Heart left ventricle (tissue), 16 donors: ENCODE measurements at places on chromosomes 13 and 19. TPM values are rescaled to one million over a fixed set of nuclear protein-coding genes. Genes with fewer than 3 reads are reported as not detected.

- DNase-seq = peak; percentile 15
Observed at GRCh38 chr19:46617601-46618000, 7.3 kb downstream of the PTGIR start.

DNA sequence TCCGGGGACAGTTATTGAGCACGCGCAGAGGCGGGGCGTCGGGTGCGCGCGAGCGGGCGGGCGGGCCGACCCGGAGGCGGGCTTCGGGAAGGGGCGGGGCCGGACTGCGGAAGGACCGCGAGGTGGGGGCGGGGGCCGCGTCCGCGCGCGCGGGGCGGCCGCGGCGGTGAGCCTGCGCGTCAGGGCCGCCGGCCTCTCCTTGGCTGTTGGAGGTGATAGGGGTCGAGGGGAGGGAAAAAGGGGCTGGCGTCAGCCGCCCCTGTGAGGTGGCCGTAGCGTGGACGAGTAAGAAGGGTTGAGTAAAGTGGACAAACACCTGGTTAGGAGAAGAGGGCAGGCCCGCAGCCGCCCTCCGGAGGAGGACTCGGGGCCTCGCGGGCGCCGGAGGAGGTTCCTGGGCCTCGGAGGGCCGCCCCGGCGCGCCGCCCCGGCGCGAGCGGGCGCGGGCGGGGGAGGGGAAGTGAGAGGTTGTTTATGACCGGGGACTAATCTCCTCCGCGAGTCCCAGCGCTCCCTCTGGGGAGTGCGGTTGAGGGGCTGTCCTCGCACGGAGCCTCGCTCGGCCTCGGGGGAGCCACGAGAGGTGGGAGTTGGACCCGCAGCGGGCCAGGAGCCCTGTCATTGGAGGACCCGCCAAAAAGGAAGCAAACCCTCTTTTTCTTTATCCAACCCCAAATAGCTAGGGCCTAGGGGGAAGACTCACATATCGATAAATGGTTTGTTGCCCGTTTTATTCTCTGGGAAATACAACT is 547 bp upstream of the INTS6 start:
- DNase-seq = peak; percentile 91

GRCh38 chr19:19160461-19161035 is 9.5 kb downstream of the MEF2B start:
- no peak for DNase-seq

GRCh38 chr13:47774671-47774994 is 226.4 kb downstream of the SUCLA2 start:
- no peak for DNase-seq

GRCh38 chr19:4064149-4064495 is 2.6 kb downstream of the ZBTB7A start:
- no peak for DNase-seq

DNA sequence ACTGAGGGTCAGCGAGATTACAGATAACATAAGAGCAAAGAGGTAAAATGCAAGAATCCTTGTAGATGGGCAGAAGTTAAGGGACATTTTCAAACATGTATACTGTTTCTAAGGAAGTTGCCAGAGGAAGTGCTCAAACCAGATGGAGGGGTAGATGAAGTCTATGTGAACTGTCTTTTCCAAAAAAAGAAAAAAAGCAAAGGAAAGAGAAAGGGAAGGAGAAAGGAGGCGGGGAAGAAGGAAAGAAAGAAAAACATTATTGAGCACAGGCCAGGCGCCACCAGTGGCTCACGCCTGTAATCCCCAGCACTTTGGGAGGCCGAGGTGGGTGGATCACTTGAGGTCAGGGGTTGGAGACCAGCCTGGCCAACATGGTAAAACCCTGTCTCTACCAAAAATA is 5.3 kb downstream of the DMAC2 start:
- DNase-seq = peak; percentile 9

DNA sequence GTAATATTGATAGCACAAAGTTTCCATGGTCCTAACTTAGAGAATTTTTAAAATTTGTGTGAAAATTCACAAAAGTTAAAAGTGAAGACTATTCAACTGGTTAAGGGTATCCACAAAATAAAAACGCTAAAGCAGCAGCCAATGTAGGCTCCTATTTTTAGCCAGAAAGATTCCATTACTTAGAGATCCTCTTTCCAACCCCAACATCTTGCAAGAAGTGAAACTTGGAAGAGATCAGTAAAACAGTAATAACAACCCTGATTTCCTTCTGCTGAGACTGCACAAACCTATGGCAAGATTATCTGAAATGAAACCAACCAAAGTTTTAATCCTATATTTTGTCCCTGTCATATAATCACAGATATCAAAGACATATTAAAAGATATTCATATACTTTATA is 8.5 kb downstream of the TBC1D4 start:
- DNase-seq = no peak

DNA sequence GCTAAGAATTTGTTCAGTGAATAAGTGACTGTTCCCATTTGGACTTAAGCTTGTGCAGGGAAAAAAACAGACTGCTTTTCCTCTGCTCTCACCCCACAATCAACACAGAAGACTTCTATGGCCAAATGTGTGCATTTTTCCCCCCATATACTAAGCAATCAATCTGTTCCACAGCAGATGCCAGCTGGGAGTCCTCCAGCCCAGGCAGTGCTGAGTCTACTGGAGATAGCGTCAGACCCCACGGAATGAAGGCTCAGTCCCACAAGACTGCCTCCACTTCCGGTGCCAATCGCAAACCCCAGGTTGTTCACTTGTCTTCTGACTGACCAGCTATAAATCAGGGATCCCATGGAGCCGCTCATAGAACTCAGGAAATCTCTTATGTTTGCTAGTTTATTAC is 69.5 kb upstream of the ANKRD10 start:
- DNase-seq = no peak

GRCh38 chr13:108214441-108215271 is 680 bp downstream of the LIG4 start:
- no peak for DNase-seq

DNA sequence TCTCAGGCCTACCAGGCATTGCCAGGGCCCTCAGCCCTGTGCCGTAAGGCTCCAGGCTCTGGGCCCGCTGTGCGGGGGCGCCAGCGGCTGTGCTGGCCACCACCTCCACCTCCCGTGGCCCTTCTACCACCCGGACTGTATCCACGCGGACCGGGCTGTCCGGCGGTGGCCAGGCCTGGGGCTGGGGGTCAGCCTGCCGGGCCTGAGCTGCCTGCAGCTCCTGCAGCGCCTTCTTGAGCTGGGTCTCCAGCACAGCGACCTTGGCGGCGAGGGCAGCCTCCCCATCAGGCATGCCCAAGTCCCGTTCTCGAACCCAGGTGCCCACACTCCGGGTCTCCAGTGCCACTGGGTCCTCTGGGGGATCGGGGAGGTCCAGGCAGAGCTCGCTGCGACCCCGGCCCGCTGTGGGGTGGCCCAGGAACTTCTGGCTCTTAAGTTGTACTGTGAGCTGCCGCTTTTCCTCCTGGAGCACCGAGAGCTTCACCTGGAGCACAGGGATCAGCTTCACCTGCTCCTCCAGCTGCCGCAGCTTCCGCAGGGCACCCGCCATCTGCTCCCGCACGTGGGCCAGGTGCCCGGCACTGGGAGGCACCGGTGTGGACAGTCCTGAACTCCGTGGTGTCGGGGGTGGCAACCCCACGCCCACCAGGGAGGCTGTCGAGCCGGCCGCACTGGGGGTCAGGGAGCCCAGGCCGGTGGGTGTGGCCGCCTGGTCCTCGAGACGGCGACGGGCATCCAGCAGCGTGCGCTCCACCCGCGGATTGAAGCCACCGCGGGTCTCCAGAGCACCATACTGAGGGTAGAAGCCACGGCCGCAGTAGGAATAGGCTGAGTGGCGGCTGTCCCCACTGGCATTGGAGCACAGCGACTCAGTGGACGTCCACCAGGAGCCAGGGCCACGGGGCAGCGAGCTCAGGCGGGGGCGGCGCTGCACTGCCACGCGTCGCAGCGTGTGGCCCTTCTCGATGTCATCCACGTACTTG is 4.1 kb downstream of the KANK2 start:
- no peak for DNase-seq

DNA sequence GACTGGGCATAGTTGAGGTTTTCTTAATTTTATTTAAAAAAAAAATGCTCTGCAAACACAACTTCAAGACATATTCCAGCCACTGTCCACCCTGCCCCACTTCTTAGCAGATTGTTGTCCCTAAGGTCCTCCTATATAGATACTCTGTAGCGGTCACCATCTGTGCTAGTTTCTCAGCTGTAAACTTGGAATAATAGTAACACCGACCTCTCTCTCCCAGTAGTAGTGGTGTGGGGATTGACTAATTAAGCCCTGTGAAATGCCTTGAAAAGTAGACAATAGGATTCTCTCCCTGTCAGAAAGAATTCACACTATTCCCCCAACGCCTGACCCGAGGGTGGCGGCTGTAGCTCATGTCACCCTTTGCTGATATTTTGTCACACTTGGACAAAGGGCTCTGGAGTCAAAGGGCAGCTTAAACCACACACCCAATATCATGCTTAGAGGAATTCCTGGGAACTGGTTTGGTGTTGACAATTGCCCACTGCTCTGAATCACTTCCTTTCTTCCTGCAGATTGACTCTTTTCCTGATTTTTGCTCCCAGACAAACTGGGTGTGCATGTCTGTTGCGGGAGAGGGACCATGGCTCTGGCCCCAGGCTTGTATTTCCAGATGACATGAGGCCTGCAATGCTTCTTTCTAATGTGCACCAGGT is 9.2 kb upstream of the SERP2 start:
- DNase-seq = no peak

- peak; percentile 64 for DNase-seq
Observed at GRCh38 chr19:50325310-50326100, 3.7 kb downstream of the KCNC3 start.

- no peak for DNase-seq
Observed at GRCh38 chr19:3507371-3508120, 1.4 kb downstream of the FZR1 start.

- no peak for DNase-seq
Observed at GRCh38 chr13:109817591-109818535, 31.5 kb upstream of the IRS2 start.

- no peak for DNase-seq
Observed at GRCh38 chr13:20903164-20903475, 574 bp upstream of the XPO4 start.

SPTBN4 gene
- total RNA-seq = 1.9 TPM

RASIP1 gene
- 19.3 TPM for total RNA-seq

URI1 gene
- total RNA-seq = 35.9 TPM

NEK3 gene
- 3.6 TPM for total RNA-seq

BEST2 gene
- not detected for total RNA-seq

ANGPTL8 gene
- total RNA-seq = not detected
